ENCODE measurements at places on chromosomes 7 and 10. TPM values are rescaled to one million over a fixed set of nuclear protein-coding genes. Genes with fewer than 3 reads are reported as not detected.
A peak's percentile ranks its signal among the peaks of the same experiment; 100 is the strongest.

The TRIM73 gene
- 6.4 TPM for total RNA-seq

The CYP2C9 gene
- total RNA-seq: not detected

The CLDN15 gene
- 9.9 TPM for total RNA-seq

The POU6F2 gene
- not detected for total RNA-seq

The APBB1IP gene
- total RNA-seq: not detected

The LRWD1 gene
- total RNA-seq: 69.5 TPM

DNA sequence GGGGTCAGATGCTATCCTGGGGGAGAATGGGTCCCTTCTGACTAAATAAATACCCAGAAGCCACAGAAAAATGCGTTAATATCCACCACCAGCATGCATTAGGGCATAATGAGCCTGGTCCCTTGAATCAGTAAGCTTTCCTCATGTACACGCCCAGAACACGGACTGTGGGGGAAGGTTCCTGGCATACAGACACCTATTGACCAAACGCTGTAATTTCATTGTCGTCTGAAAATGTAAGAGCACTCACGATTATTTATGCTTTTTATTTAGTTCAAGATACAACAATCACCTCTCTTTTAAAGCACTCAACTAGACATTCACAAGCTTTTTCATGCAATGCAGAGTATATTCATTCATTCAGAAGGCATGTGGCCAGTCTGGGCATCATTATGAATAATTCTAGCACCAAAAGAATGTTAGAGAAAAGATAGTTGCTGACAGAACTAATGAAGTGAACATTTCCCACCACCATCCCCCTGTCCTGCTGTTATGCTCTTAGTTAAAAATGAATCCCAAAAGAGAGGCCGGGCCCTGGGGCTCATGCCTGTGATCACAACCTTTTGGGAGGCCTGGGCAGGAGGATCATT is 101.0 kb downstream of the SVIL start:
- peaks cover 43% of the 10 kb centered on the region for H3K4me1 ChIP-seq
- no peak for DNase-seq
- no peaks in the 10 kb centered on the region for H3K27me3 ChIP-seq
- H3K4me3 ChIP-seq: no peak overlapping the region

DNA sequence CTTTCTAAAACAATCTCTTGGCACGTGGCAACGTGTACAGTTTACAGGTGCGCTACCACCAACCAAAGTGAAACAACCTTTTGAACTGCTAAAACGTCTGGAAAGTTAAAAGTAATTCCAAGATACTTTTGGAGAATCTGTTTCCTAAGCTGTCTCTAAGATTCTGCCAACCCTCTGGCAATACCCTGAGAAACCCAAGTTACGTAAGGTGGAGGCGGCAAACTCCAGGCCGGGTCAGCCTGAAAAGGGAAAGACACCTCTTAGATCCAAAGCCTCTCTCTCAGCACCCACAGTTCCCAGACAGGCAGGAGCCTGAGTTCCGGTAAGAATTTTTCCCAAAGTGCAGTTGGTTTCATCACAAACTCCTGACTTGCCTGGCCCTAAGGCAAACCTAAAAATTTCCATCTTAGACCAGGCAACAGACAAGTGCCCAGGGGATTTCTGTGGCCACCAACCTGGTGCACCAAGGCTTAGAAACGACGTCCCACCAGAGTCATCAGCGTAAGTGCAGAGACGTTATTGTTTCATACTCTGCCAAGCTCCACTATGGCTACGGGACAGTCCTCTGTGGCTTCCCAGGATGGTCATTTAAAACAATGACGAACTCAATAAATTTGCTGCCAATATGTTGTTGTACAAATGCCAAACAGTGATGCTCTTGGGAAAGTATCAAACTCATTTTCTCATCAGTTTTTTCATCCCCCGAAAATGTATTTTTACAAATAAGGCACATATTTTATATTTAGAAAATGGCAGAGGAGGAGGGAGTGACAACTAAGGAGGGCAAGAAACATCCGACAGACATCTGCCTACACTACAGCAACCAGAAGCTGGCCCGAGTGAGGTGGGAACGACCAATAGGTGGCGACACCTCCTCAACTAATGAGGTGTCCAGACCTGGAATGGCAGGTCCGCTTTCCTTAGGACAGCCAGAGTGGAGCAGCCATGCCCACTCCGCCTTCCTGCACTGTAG is 205.8 kb upstream of the FRMD4A start:
- peaks cover 27% of the 10 kb centered on the region for H3K4me1 ChIP-seq
- no peaks in the 10 kb centered on the region for H3K27me3 ChIP-seq
- no peak overlapping the region for H3K27ac ChIP-seq
- peak; percentile 70 for DNase-seq
- no peak overlapping the region for H3K4me3 ChIP-seq

GRCh38 chr7:116699722-116700120 is 27.7 kb downstream of the MET start:
- H3K27me3 ChIP-seq: no peaks in the 10 kb centered on the region
- H3K4me1 ChIP-seq: peaks cover 47% of the 10 kb centered on the region
- peaks cover 82% of the 10 kb centered on the region for H3K36me3 ChIP-seq
- H3K4me3 ChIP-seq: no peak overlapping the region
- H3K27ac ChIP-seq: peak overlapping the region; percentile 15

DNA sequence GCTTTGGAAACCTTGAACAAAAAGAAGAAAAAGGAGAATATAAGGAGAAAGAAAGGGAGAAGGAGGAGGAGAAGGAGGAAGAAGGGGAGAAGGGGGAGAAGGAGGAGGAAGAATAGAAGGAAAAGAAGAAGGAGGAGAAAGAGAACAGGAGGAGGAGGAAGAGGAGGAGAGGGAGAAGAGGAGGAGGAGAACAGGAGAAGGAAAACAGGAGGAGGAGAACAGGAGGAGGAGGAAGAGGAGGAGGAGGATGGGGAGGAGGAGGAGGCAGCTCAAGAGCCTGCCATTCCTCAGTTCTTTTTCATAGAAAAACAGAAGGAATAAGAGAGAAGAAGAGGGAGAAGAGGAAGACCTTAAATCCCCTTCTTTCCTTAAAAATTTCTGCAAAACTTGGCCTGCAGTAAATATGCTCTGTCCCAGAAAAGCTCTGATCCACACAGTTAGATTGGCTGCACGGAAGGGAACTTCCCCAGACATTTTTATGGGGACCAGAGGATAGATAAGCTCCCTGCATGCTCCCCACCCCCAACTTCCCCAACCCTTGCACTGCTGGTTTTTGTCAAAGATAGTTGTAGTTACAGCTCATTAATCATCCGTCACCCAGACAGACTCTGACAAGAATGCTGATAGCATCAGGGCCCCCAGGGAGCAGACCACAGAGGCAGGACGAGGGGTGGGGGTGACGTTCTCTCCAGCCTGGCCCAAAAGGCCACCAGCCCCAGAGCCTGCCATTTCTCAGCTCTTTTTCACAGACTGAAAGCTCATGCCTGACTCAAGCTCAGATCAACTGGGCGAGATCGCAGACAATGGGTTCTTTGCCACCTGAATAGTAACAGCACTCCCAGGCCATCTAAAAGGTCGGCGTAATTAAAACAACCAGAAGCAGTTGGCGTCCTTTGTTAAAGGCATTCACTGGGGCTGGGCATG is 34.5 kb upstream of the LYZL1 start:
- H3K36me3 ChIP-seq: no peaks in the 10 kb centered on the region
- peaks cover 22% of the 10 kb centered on the region for H3K4me1 ChIP-seq

- no peaks in the 10 kb centered on the region for H3K27me3 ChIP-seq
- no peak overlapping the region for H3K4me3 ChIP-seq
- peaks cover 27% of the 10 kb centered on the region for H3K4me1 ChIP-seq
- peak; percentile 49 for DNase-seq
These were observed 77.3 kb upstream of the SVIL start for GRCh38 chr10:29712108-29712507.

DNA sequence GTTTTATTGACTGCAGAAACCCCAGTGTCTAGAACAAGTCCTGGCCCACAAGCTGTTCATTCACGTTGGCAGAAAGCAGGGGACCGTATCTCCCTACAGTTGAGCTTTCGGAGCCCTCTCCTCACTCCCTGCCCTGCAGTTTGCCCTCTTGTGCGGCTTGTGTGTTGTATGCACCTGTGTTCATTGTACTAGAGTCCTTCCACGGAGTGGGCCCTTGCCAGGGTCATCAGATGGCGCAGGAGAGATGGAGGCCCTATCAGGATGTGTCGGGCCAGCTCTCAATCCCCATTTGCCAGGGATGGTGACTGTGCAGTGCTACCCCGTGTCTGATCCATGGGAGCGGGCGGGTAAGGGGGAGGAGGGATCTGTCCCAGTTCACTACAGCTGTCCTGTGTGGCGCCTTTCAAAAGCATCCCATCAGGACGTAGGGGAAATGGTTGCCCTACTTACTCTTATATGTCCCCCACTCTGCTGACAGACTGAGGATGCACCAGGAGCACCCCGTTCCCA is 77.4 kb upstream of the PRR15 start:
- DNase-seq: no peak
- H3K4me3 ChIP-seq: no peak overlapping the region
- no peak overlapping the region for H3K27ac ChIP-seq
- H3K36me3 ChIP-seq: no peaks in the 10 kb centered on the region
- peaks cover 13% of the 10 kb centered on the region for H3K4me1 ChIP-seq

- no peaks in the 10 kb centered on the region for H3K27me3 ChIP-seq
- H3K4me1 ChIP-seq: no peaks in the 10 kb centered on the region
- no peak overlapping the region for H3K27ac ChIP-seq
- no peaks in the 10 kb centered on the region for H3K36me3 ChIP-seq
These were observed 324.5 kb downstream of the GFRA1 start for GRCh38 chr10:115948465-115948864.

GRCh38 chr10:1824928-1825327 is 87.6 kb upstream of the ADARB2 start:
- H3K27me3 ChIP-seq: no peaks in the 10 kb centered on the region
- H3K4me1 ChIP-seq: no peaks in the 10 kb centered on the region
- no peak overlapping the region for H3K4me3 ChIP-seq
- H3K27ac ChIP-seq: no peak overlapping the region
- H3K36me3 ChIP-seq: no peaks in the 10 kb centered on the region

GRCh38 chr10:33410096-33410859 is 75.8 kb upstream of the NRP1 start:
- peak; percentile 61 for DNase-seq
- H3K4me3 ChIP-seq: no peak overlapping the region
- H3K27me3 ChIP-seq: no peaks in the 10 kb centered on the region
- H3K36me3 ChIP-seq: no peaks in the 10 kb centered on the region

DNA sequence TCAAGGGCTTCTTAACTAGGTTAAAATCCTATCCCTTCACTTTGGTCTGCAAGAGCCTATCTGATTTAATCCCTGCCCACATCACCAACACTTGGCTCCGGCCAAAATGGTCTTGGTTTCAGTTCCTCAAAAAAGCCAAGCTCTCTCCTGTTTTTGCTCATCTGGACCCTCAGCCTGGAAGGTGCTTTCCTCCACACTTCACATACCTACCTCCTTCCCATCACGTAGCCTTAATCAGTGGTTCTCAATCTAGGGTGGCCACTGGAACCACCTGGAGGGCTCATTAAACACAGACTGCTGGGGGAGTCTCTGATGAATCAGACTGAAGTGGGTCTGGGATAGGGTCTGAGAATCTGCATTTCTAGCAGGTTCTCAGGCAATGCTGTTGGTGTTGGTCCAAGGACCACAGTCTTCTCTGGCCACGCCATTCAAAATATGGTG is 227.0 kb upstream of the AOAH start:
- no peak overlapping the region for H3K4me3 ChIP-seq
- no peak overlapping the region for H3K27ac ChIP-seq
- H3K27me3 ChIP-seq: no peaks in the 10 kb centered on the region

GRCh38 chr10:95459446-95460045 is 101.6 kb downstream of the SORBS1 start:
- no peaks in the 10 kb centered on the region for H3K27me3 ChIP-seq

- no peak overlapping the region for H3K4me3 ChIP-seq
- no peak for DNase-seq
- H3K27ac ChIP-seq: no peak overlapping the region
These were observed 125.1 kb downstream of the TRRAP start for GRCh38 chr7:99003419-99003818.

DNA sequence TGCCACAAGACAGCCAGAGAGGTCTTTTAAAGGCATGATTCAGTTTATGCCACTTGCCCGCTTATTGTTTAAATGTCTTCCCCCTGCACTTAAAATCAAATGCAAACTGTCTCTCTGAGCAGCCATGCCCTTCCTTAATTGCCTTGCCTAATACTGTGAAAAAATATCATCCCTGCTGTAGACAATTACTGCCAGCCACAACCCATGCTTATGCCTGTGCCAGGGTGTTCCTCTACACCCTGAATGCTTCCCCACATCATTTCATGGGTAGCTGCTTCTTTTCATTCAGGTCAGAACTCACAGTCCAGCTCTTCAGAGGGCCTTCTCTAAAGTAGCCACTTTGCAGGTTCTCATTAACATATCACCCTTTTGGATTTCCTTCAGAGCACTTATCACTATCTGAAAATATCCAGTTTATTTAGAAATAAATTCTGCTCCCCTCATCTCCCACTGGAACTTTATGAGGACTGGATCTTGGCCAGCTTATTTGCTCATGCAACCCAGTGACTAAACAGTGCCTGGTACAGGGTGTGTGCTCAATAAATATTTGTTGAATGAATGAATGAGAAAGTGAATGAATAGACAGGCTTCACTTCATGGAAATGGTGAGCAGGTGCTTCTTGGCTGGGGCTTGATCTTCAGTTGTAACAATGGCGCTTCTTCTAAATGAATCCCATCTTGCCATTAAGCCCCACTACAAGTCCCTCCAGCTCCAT is 162.4 kb upstream of the MDFIC start:
- no peaks in the 10 kb centered on the region for H3K27me3 ChIP-seq
- peaks cover 29% of the 10 kb centered on the region for H3K4me1 ChIP-seq
- no peaks in the 10 kb centered on the region for H3K36me3 ChIP-seq
- peak overlapping the region; percentile 31 for H3K4me3 ChIP-seq
- H3K27ac ChIP-seq: peak overlapping the region; percentile 95

DNA sequence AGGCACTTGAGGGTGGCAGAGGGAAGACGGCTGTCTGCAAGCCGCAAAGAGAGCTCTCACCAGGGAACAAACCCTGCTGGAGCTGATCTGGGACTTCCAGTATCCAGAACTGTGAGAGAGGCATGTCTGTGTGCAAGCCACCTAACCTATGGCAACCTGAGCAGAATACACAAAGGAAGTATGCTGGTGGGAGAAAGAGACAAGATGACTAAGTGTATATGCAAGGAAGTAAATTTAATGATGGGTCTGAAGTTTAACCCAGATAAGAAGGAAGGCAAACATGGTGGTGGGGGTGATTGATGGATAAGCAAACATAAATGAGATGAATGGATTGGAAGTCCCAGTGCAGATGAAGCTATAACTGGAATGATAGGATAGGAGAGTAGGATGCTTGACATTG is 293.3 kb downstream of the TWIST1 start:
- DNase-seq: peak; percentile 66
- peaks cover 18% of the 10 kb centered on the region for H3K4me1 ChIP-seq
- no peak overlapping the region for H3K27ac ChIP-seq
- H3K27me3 ChIP-seq: no peaks in the 10 kb centered on the region

DNA sequence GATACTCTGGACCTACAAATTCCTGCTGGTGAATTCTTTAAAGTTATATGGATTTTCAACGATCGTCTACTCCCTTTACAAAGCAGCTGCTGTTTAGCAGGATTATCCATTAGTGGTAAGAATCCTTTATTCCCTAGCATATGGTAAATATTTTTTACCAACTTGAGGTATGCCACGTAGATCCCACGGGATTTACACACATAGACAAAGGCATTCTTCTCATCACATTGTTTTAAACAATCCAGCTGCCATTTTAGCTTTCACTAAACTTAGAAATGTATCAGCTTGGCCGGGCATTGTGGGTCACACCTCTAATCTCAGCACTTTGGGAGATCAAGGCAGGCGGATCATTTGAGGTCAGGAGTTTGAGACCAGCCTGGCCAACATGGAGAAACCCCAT is 148.0 kb upstream of the SH2B2 start:
- no peak for DNase-seq
- H3K27ac ChIP-seq: no peak overlapping the region
- no peaks in the 10 kb centered on the region for H3K36me3 ChIP-seq
- H3K4me1 ChIP-seq: peaks cover 12% of the 10 kb centered on the region
- no peaks in the 10 kb centered on the region for H3K27me3 ChIP-seq
- no peak overlapping the region for H3K4me3 ChIP-seq

Data from PC-3 (cell line).